ENCODE measurements at places on chromosomes 2 and 18.

GRCh38 chr2:180115675-180116074 is 108.6 kb upstream of the CWC22 start:
- DNase-seq, result no peak

GRCh38 chr2:186918495-186918894 is 69.5 kb upstream of the ZSWIM2 start:
- DNase-seq, result no peak

DNA sequence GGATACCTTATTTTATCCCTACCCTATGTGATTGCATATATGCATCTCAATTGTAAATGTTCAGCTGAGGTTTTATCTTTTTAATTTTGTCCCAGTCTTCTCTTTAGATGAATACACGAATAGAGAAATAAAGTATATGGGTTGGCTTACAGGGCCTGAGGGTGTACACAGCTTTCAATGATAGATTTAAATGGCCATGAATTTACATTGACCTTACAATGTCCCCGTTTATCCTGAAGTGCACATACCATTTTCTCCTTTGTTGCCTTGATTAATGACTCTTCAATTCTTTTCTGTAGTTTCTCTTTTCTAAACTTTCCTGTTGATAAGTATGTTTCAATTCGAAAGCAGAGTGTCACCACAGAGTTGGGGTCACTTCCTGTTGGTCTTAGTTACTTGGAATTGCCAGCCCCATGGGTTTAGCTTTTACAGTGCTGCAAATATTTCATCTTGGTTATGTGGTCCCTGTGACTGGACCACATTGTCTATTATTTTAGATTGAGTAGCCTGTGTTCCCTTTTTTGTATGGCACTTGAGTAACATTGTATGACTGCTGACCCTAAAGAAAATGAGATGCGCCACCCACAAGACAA is 1616.3 kb upstream of the ACVR2A start:
- DNase-seq, result no peak

- DNase-seq, result peak; percentile 67
These were observed 9.8 kb upstream of the MGAT5 start for GRCh38 chr2:134244086-134244485.

DNA sequence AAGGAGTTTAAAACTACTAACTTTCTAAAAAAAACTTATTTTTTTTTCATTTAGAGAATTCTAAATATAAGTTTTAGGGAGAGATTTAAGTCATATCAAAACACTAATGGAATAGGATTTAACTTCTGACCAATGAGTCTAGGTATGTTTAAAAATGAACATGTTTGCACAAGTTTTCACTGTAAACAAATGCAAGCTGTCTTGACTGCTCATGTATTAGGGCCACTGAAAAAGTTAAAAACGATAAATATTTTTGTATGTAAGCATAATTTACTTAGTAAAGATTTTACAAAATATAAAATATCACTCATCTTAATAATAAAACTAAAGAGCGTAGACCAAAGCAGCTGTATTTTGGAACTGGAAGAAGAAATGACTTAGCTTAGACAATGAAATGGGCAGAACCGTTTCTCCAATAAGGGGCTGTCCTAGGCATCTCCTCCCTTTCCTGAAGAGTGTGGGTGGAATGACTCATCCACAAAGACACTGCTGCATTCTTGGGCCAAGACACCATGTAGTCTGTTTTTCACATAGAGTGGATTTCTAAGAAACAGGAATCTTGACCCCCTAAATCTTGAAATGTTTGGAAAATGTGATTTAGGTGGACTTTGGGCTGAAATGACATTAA is 118.8 kb downstream of the MEP1B start:
- no peak for DNase-seq

- peak; percentile 55 for DNase-seq
These were observed 23.6 kb downstream of the FZD5 start for GRCh38 chr2:207746131-207746530.

DNA sequence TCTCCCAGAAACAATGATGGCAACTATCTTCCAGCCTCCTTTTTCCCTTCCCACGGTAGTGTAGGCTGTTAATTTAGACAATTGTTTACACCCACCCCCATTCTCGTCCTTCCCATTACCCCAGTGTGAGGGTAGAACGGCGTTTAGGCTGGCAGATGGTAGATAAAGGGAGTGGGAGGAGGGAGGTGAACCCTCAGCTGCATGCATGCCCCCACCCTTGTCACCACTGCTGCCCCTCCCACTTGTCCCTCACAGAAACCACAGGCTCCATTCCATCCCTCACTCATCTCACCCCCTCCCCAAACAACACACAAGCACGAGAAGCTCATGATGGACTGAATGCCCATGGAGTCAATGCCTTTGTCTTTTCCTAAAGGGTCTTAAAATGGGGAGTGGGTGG is 107.9 kb upstream of the PARD3B start:
- DNase-seq, result no peak

DNA sequence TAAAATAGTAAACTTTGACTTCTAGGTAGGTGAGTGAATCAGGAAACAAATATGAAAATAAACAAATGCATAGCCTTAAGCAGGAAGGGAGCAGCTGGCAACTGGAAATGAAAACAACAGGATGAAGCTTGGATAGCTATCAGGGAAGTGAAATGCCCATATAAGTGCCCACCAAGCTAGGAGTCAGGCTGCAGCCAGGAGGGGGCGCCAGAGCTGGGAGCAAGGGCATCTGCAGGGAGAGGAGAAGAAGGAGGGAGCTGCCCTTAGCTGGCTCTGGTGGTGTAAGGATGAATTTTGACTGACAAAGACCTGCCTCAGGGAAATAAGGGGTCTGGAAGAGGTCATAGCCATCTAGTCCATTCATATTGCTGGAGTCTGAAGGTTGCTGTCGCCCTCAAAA is 298.3 kb downstream of the TDRD15 start:
- DNase-seq, result no peak

GRCh38 chr2:176961775-176962619 is 250.6 kb upstream of the HNRNPA3 start:
- no peak for DNase-seq

DNA sequence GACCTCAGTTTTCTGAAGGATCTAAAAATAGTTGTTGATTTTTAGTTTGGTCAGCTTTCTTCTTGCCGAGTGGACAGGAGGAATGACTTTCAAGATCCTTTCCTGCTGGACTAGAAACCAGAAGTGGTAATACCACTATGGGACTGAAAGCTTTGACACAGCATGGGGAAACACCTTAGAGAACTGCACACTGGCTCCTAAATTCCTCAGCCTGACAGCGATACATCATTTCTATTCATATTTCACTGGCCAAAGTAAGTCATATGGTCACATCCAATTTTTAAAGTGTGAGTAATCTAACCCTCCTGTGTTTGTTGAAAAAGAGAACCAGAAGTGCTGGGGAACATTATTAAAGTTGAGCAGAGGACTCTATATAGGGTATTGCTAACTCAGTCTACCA is 244.7 kb upstream of the MMADHC start:
- DNase-seq, result no peak

DNA sequence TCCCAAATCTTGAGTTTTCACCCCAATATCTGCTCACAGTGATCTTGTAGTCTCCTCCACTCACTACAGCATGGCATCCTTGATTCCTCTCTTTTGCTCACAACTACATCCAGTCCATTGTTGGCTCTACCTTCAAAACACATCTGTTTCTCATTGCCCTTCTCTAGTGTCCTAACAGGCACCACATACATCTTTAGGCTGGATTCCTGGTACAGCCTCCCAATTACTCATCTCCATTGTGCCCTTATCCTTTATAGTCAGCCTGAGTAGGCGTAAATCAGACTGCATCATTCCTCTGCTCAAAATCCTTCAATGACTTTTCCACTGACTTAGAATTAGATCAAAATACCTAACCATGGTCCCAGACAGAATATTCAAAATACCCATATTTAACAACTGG is 10.7 kb upstream of the TAF1B start:
- DNase-seq, result no peak

- no peak for DNase-seq
These were observed 9.5 kb upstream of the PARD3B start for GRCh38 chr2:204535764-204536163.

DNA sequence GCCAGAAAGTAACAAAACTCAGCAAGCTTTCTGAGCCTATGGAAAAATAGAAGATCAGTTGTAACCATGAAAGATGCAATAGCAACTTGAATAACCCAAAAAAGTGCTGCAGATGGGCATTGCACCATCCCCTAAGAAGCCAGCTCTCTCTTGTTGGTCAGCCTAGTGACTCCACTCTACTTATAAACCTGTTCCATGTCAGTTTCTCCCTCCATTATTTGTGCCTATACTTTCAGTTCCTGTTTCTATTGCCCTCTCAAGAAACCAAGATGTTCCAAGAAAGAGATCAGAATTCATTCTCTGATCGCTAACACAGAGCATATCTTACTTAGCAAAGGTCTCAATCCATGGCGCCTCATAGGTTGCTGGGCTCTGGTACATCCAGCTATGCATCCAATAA is 170.3 kb upstream of the MAP2 start:
- DNase-seq, result no peak

DNA sequence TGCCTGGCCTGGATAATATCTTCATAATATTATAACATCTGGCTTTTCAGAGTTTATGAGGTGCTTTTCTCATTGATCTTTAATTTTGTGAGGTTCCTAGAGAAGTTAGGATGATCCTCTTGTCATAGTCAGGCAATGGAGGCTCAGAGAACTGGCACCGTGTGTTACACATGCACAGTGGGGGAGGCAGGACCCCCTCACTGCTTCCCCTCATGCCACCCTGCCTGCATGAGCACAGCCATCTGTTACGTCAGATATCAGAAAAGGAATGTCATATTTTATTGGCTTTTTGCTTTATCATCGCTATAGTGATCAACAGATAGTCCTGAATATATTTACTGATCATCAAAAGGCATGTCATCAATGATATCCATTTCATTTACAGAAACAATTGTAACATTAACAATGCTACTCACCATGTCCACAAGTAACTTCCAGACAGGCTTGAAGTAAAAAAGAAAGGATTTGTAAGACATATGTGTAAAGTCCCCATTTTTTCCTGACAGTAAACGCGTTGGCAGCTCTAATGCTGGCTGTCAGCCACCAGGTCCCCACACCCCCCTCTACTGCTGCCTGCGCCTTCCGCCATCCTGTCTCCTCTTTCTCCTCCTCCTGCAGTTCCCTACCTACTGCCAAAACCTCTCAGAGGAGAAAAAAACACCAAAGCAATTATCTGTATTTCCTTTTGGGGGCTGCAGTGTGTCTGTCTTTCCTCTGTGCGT is 18.8 kb downstream of the ENOSF1 start:
- no peak for DNase-seq

GRCh38 chr2:153478289-153479261 is at the start of gene RPRM:
TSS of gene RPRM (minus strand) at chr2:153478762. CDS start at chr2:153478565, 197 bp downstream.
- DNase-seq, result peak; percentile 43

GRCh38 chr2:29343830-29344229 is 228.6 kb downstream of the CLIP4 start:
- no peak for DNase-seq

DNA sequence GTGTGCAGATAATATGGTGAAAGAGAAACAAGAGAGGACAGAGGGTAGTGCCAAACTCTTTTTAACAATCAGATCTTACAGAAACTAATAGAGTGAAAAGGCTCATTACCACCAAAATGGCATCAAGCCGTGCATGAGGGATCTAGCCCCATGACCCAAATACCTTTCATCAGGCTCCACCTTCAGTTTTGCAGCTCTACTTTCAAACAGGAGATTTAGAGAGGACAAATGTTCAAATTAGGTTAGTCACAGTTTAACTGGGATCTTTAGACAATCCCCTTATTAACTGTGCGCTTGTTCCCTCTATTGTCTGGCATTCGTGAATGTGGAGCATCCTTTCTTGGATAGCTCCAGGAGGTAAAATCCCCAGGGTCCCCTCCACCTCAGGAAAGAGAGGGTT is 1209.3 kb upstream of the CHAC2 start:
- no peak for DNase-seq

GRCh38 chr2:151673016-151673415 is 61.3 kb downstream of the NEB start:
- no peak for DNase-seq

Data from CD4-positive, alpha-beta T cell treated with Interleukin-17A for 4 hours (primary cell).